ENCODE measurements at places on chromosomes 13 and 19.

DNA sequence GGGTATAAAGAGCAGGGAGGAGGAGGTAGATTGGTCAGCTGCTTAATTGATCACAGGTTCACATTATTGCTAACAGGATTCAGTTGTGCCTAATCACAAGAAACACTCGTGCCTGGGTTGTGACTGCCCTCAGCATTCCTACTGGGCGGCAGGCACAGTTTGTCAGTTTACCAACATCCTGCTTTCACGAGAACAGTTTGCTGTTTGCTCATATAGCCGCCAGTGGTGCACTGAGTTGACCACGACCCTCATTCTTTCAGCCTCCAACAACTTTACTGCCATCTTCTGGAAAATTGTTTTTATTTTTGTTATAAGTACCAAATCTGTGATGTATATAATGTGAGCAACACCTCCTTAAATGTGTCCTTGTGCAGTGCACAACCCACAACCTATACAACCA, 16.2 kb upstream of the IFT88 start:
- DNase-seq, result peak; percentile 23

- DNase-seq, result no peak
Measured at GRCh38 chr19:42419309-42419708, 7.9 kb downstream of the LIPE start.

- DNase-seq, result no peak
Measured at GRCh38 chr13:113936166-113936965, 37.5 kb downstream of the C13orf46 start.

DNA sequence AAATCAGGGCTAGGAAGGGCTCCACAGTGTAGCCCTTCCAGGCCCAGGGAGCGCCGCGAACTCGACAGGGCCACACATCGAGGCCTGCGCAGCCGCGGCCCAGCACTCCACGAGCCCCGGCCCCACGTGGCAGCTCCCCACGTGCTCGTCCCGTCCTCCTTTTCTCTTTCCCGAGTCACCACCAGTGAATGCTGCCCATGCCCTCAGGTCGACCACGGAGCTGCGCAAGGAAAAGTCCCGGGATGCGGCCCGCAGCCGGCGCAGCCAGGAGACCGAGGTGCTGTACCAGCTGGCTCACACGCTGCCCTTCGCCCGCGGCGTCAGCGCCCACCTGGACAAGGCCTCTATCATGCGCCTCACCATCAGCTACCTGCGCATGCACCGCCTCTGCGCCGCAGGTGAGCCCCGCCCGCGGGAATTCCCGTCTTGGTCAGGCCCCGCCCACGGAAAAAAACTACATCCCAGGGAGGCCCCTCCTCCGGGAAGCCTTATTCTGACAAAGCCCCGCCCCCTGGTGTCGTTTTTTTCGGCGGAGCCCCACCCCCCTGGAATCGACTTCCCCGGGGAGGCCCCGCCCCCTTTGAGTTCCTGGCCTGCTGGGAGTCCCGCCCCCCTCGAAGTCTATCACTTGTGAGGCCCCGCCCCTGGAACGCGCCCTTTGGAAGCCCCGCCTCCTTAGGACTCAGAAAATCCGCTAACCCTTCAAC, 7.0 kb downstream of the HIF3A start:
- peak; percentile 85 for DNase-seq

DNA sequence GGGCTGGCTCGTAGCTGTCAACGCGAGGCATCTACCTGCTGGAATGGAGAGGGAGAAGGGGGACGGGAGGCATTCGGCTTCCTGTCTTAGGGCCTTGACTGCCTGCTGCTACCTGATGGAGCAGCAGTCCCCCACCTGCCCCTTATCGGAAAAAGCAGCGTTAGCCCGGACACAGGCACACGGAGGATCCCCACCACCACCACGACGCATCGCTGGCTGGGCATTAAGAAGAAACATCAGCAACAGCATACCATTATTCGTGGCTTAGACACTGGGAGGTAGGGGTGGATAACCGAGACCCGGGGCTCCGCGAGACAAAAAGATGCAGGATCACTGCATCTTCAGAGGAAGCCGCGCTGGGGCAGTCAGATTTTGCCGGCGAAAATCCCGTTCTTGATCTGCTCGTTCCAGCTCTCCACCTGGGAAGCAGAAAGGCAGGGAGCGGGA, 1.1 kb downstream of the COX6B2 start:
- DNase-seq, result no peak

DNA sequence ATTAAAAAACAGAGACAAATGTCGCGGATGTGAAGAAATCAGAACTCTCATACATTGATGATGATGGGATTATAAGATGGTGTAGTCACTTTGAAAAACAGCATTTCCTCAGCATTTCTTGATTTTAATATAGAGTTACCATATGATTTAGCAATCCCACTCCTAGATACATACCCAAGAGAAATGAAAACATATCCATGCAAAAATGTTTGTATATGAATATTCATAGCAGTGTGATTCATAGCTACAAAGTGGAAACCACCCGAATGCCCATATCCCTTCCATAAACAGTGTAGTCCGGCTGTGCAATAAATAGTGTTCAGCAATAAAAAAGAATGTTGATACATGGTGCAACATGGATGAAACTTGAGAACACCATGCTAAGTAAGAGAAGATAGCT, 44.6 kb downstream of the DPY19L3 start:
- no peak for DNase-seq

GRCh38 chr19:604355-604754, 14.7 kb downstream of the HCN2 start:
- DNase-seq, result no peak
